Posterior cingulate gyrus (tissue), 11 donors: ENCODE measurements at places on chromosomes 2 and 18.

GRCh38 chr2:219538504-219538951 lies 5.1 kb downstream of the CHPF start:
- DNase-seq, result no peak

GRCh38 chr2:57182916-57183315 lies 863.7 kb upstream of the VRK2 start:
- DNase-seq, result no peak

GRCh38 chr2:3450385-3451010 lies 68.8 kb downstream of the ADI1 start:
- no peak for DNase-seq

DNA sequence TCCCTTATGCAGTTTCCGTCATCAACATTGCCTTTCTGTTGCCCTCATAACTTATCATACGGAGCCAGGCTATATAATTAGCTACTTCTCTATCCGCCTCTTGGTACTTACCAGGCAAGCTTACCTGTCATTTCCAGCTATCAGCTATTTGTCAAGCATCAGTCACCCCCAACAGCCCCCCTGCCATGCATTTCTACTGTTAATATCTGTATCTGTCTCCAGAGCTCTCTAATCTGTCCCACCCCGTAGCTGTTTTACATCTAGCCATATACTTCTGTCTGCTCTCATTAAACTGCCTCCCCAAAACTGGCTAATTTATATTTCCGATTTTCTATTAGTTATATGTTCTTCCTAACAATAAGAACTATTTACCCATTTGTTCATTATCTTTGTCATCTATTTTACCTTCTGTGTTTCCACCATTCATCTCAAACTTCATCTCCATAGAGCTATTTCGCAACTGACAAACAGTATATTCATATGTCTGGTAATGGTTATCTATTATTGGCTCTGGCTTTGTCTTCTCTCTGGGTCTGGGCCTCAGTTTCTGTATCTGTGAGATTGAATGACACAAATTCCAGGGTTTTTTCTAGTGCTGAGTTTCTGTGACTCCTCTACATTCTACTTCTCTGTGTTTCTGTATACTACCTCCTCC lies 9.6 kb downstream of the EMX1 start:
- DNase-seq, result no peak

GRCh38 chr2:73101626-73102256 lies 11.0 kb downstream of the RAB11FIP5 start:
- DNase-seq, result no peak

DNA sequence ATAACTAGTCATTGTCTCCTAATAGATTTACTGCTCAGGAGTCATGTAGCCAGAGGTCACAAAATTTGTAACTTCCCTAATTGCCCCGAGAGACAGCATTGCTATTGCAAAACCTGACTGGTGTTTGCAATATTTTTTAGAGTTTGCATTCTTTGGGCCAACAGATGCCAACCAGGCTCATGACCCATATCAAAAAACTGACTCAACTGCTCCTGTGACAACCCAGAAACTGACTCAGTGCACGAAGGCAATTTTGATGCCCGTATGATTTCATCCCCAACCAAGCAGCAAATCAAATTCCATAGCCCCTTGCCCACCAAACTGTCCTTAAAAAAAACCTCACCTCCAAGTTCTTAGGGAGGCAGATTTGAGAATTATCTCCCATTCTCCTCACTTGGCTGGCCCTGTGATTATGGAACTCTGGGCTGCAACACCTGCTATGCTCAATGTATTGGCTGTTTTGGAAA lies 951.3 kb downstream of the TSN start:
- DNase-seq, result no peak

DNA sequence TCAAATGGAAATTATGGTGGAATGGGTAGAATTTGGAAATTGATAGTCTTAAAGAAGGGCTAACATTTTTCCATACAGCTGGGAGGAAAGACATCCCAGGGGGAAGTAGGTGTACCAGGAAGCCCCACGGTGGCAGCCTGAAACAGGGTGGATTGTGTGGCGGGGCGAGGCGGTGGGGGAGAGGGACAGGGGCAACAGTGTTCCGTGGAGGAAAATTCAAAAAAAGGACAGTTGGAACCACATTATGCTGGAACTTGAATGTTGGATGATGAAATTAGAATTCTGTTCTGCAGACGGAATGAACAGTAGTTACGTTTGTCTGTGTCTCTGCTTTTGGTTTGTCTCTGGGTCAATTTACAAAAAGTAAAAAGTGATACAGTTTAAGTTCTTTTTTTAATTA lies 10.6 kb upstream of the CIB4 start:
- DNase-seq, result no peak

- no peak for DNase-seq
These were observed 254.0 kb downstream of the NRXN1 start for GRCh38 chr2:50777954-50778353.

GRCh38 chr2:103139628-103140268 lies 377.9 kb downstream of the TMEM182 start:
- DNase-seq, result no peak

- DNase-seq, result no peak
These were observed 145.1 kb downstream of the COMMD1 start for GRCh38 chr2:62050456-62051045.
